Stimulated activated CD8-positive, alpha-beta memory T cell treated with anti-CD3 and anti-CD28 coated beads, Interleukin-4, amount 100 ng/mL, for 4 hours (primary cell): ENCODE measurements at places on chromosomes 1 and 21.

DNA sequence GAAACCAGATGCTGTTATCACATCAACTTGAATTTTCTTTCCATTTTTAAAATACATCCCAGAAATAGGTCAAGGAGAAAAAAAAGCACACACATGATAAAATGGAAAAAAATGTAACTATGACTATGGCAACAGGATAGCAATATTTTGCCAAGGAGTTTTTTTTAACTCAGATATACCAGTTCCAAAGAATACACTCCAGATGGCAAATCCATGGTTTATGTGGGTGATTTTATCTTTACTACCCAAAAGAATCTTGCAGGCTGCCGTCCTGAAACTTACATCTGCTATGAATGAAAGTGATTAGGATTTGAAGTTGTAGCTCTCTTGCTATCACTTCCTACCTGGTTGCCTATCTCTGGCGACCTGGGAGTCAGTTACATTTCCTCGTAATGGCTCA is 91.0 kb upstream of the PLPPR4 start:
- DNase-seq, result no peak

DNA sequence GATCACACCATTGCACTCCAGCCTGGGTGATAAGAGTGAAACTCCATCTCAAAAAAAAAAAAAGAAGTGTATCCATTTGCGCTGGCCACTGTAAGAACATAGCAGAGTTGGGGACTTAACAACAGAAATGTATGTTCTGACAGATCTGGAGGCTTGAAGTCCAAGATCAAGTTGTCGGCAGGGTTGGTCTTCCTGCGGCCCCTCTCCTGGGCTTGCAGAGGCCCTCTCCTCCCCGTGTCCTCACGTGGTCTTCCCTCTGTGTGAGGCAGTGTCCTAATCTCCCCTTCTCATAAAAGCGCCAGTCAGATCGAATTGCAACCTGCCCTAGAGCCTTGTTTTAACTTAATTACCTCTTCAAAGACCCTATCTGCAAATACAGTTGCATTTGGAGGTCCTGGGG is 52.6 kb downstream of the MT1HL1 start:
- no peak for DNase-seq

DNA sequence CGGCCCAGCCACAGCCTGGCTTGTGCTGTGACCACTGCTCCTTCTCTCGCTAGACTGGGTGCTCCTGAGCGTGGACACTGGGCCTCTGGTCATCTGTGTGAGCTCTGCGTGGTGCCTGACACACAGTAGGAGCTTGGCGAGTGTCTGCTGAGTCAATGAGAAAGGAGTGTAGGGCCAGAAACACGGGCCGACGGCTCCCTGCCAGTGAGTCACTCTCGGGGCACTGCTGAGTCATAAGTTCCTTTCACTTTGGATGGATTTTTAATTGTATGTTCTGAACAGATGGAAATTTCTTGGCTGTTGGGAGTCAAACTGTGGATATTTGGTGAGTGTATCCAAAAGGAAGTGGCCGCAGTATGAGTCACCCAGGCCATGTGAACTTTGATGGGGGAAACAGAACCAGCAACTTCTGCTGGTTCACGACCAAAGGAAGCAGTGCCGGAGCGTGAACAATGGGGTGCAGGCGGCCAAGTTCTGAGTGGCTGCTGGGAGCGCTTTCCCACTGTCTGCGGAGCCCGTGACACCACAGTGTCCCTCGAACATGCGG is 41.0 kb upstream of the COL18A1 start:
- DNase-seq, result peak; percentile 7

DNA sequence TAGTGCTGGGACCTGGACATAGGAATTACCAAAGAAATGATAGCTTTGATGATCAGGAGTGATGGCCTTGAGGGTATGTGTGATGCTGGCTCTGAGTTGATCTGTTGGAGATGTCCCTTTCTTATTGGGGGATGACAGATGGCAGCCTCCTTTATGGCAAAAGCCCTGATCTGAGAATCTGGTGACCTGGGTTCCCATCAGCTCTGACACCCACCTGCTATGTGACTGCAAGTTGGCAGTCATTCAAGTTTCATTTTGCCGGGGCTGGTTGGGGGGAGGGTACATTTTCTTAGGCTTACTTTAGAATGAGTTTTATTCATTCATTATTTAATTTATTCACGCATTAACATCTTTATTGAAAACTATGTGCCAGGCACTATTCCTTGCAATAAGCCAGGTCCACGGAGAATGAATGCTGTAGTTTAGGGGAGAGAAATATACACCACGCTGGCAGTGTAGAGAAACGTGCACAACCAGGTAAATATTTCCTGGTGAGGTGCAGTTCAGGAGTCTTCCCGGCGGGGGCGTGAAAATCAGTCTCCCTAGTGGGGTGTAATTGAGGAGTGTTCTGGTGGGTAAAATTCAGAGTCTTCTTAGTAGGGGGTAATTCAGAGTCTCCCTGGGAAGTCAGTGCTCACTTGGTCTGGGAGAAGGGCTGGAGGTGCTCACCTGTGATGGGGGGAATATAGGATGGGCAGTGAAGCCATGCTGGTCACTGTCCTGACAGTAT is 401.3 kb downstream of the CAMTA1 start:
- no peak for DNase-seq

- no peak for DNase-seq
Measured at GRCh38 chr1:205391386-205391785, 30.5 kb downstream of the LEMD1 start.

- no peak for DNase-seq
Measured at GRCh38 chr1:154716011-154716410, 108.0 kb upstream of the ADAR start.

DNA sequence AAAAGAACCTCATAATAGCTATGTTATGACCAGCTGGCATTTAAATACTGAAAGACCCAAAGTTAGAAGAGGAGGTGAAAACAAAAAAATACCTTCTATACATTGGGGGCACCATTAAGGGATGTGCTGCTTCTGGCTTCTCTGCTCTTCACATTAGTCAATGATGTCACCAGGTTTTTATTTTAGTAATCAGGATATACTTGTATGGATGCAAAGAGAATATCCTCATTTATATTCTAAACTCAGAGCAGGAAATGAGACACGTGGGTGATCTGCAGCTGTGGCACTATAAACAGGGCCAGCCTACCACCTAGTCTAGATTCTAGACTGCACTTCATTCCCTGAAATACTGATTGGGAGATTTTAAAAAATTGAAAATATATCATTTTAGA is 51.2 kb downstream of the WLS start:
- DNase-seq, result no peak
